NCI-H526 (cell line): ENCODE measurements at places on chromosomes 2 and 18.

- DNase-seq: no peak
Measured at GRCh38 chr2:23692263-23692662, 234.7 kb downstream of the ATAD2B start.

GRCh38 chr18:48781988-48782363, 168.8 kb downstream of the SMAD7 start:
- DNase-seq: no peak

DNA sequence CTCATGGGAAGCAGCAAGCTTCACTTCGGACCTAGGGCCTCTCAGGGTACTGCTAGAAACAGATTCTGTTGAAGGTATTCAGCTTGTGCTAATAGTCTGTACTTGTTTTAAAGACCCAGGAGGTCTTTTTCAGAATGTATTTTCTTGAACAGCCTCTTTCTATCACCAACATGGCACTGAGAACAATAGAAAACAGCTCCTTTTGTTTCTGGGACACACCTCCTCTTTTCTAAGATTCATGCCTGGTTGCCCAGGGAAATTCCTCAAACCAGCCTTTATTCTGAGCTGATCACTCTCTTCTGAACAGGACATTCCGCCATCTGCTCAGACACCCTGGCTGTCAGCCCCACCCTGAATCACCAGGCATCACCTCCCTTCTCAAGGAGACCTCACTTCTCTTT, 389.6 kb downstream of the TGIF1 start:
- DNase-seq: no peak

- no peak for DNase-seq
Measured at GRCh38 chr18:78927156-78927555, 52.5 kb upstream of the SALL3 start.

- no peak for DNase-seq
Measured at GRCh38 chr2:106143495-106144215, 50.4 kb downstream of the UXS1 start.

DNA sequence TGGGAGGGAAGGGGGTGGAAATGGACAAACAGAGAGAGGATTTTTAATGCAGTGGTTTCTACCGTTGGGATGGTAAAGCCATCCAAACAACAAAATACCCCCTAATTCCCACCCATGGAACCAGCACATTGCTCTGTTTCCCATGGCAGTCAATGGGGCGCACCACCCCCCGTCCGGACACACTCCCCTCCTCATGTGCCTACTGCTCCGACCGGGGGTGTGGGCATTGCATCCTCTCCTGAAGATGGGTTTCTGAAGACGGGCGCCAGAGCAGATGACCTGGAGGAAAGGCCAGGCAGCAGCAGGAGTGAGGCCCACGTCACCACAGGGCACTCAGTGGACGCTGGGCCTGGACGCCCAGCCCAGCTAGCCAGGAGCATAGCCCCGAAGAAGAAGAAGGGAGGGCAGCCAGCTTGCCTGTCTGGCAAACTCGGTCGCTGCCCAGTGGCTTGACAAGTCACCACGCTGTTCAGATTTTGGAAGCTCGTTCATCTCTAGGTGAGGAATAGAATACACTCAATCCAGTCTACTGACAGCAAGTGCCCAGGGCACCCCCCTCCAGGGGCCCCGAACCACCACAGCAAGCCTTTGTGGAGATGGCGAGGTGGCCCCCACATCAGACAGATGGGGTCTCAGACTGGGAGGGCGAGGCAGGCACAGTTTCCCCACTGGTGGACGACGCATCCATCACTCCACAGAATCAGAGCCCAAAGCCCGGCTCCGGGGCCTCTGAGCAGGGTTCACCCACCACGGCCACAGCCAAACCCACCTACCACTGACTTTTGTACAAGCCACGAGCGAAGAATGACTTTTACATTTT, 296.2 kb upstream of the SALL3 start:
- DNase-seq: no peak

GRCh38 chr18:3454365-3455089, 4.6 kb downstream of the TGIF1 start:
- DNase-seq: peak; percentile 20

DNA sequence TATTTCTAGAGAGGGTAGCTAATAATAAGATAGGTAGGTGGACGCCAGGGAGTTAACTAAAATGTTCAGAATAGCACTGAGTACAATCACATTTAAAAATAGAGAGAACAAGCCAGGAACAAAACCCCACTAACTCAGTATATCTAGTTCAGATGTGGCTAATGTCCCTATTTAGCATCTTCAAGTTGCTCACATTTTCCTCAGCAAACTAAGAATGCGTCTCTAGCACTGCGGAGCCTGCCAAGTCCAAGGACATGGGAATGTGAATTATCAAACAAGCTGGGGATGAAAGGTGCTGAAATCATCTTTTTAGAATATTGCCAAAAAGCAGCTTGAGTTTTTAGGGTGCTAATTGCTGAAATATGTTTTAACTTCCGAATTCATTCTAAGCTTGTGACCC, 398.5 kb upstream of the FIGN start:
- DNase-seq: no peak

DNA sequence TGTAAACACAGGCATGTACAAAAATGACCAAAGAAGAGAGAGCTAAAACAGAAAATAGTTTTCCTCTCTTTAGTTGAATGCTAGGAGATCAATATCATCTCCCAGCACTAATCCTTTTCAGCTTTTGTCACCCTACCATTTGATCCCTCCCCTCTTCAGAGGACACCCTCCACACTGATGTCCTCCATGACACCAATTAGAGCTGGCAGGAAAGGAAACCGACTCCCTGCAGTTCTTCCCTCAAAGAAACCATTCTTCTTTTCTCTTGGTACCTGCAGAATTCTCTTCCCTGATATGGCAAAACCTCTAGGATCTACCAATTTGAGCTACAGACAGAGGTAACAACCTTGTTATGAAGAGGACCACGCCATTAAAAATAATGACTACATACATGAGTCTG, 5.3 kb downstream of the EPB41L3 start:
- DNase-seq: no peak

- DNase-seq: no peak
Measured at GRCh38 chr2:158484892-158485556, 28.3 kb downstream of the PKP4 start.

DNA sequence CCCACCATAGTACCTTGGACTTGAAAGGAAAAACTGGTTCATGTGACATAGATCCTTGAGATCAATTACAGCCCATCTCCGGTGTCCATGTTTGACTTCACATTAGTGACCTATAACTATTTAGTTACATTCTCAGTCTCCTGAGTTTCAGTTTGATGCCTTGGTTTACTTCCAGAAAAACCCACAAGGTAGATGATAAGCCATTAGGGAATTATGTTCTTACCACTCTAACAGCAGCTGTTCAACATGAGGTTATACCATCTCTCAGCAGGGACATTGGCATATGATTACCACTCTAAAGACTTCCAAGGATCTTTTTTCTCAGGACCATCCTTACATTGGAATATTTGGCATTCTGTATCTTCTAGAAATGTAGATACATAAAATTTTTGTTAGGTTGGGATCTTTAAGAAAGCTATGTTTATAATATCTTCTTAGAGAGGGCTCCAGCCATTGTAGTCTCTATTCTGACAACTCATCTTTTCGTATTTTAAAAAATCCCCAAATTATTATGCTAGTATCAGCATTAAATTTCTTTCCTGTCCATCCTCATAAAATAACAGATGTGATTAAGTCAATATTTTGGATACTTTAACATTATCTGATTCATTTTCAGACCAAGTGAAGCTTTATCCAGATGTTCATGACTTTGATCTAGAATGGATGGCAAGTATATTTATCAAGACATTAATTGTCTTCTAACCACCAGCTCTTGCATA, 258.9 kb downstream of the RDH14 start:
- no peak for DNase-seq

GRCh38 chr18:36635414-36636096, 193.2 kb downstream of the TPGS2 start:
- no peak for DNase-seq

DNA sequence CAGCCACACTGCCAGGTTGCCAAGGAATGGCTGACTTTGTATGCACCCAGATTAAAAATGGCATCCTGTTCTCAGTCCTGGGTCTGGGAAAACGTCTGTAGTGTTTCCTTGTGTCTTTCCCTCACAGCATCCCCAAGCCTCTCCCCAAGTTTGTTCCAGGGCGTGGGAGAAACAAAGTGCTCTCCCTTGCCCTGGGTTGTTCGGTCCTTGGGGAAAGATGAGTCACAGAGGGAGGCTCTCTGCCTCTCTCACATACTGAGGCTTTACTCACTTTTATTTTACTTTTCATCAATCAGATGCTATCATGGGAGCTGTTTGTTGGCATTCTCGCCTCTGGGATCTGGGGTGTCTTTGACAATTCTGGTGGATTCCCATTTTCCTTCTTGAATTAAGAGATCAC, 492.3 kb downstream of the XIRP2 start:
- DNase-seq: no peak

GRCh38 chr18:37612524-37613252, 47.1 kb upstream of the CELF4 start:
- DNase-seq: no peak

DNA sequence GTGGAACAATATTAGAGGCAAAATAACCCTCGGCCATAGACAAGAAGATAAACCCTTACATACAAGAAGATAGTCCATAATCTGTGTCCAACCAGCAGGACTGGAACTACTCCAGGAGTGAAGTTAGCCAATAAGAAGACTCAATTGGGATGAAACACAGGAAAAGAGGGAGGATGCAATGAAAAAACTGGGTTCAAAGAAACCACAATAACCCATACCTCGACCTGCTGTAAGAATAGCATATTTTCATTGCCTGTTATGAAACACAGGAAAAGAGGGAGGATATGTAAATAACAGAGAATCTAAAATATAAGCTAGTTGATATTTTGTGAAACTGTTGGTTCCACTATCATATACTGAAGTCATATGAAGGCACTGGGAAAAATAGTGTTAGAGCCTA, 87.1 kb upstream of the CSRNP3 start:
- no peak for DNase-seq

DNA sequence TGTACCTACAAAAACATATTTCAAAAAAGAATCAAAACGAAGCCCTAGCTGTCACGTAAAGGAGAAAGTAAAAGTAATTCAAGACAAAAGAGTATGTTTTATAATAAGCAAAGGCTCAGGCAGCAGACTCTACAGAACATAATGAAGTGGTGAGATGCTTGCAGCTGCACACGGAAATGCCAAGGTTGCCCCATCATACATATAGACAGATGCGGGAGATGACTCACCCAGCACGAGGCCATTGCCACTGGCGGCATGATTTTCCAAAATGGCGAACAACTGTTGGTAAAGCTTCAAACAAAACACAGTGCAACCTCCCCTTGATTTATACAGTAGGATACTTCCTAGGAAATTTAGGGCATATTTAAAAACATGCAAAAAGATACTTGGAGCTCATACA, 26.0 kb upstream of the C1QL2 start:
- no peak for DNase-seq

DNA sequence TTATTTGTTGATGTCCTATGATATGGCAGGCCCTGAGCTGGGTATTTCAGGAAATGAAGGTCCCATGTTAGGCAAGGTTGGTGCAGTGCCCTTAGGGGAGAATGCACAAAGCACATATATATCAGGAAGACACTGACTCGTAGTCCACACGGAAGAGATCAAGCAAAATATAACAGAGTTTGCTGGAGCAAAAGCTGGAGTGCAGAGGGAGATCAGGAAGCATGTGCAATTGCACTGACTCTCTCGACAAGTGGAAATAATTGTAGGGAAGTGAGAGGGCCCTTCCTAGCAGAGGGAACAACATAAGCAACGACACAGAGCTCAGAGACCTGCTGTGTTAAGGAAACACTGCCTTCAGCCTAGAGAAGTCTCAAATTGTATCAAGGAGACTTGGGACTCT, 4.2 kb downstream of the ZNF385B start:
- peak; percentile 20 for DNase-seq

- DNase-seq: peak; percentile 21
Measured at GRCh38 chr2:157336137-157337010, 10.8 kb upstream of the ERMN start.

DNA sequence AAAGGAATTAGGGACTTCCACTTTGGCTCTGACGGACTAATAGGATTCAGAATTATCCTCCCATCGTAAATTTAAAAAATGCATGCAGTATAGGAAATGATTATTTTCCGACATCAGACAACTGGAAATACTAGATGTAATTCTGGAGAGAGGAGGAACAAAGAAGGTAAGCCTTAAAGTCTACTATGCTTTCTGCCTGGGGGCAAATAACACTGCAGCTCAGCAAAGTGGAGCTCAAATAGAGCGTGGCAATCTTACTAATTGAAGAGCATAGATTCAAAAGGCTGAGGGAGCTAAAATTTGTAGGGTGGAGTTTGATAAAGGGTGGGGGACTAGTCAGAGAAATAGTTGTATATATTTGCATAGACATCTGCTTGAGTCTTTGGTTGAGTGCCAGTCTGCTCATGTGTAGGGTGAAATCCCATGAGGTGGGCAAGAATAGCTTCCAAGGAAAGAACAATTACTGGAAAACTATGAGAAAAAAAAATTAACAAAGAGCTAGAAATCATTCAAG, 23.8 kb downstream of the COPS8 start:
- no peak for DNase-seq

DNA sequence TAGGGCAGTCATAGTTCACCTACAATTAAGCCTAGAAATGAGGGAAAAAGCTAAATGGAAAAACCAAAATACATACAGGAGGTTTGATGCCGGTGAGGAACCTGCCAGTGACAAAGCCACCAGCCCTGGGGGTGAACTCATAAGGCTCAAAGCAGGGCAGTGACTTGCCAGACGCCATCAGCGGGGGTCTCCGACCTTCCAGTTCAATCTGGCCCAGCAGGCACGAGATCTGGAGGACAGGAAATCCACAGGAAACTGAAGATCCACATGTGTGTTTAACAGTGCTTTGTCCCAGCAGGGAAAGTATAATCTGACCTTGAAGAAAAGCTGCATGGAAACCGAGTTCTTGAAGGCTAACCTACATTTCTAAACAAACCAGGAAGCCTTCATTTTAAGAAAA, 60.1 kb downstream of the POLR1A start:
- no peak for DNase-seq

GRCh38 chr18:56199580-56200330, 438.6 kb downstream of the TXNL1 start:
- DNase-seq: no peak

GRCh38 chr2:48450936-48451602, 78.9 kb upstream of the STON1 start:
- no peak for DNase-seq

- DNase-seq: no peak
Measured at GRCh38 chr18:44788334-44788733, 107.6 kb downstream of the SETBP1 start.

- peak; percentile 76 for DNase-seq
Measured at GRCh38 chr2:222982010-222982908, 69.7 kb upstream of the KCNE4 start.

DNA sequence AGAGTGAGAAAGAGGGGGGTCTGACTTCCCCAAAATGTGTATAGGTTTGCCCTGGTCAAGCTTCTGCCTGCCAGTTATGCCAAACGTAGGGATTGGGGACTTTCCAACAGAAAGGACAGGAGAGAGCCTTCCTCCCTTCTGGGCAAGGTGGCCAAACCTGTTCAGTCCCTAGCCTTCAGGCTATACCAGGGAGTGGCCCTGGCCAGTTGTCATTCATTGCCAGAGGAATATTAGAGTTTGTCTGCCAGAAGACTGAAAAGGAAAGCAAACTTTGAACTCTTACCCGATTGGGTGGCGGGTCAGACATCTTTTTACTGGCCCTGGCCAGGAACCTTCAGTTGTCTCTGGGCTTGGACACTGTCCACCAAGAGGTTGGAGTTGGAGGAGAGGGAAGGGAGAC, 22.1 kb downstream of the RAB3GAP1 start:
- no peak for DNase-seq
